ENCODE measurements at places on chromosomes 11 and 22.

- no peak for DNase-seq
Observed at GRCh38 chr11:36165621-36166397, 123.4 kb downstream of the COMMD9 start.

GRCh38 chr22:37486224-37486845 lies at the start of gene MFNG:
MFNG (minus strand) TSS chr22:37486384; CDS start chr22:37486177, 207 bp downstream.
- DNase-seq: no peak

DNA sequence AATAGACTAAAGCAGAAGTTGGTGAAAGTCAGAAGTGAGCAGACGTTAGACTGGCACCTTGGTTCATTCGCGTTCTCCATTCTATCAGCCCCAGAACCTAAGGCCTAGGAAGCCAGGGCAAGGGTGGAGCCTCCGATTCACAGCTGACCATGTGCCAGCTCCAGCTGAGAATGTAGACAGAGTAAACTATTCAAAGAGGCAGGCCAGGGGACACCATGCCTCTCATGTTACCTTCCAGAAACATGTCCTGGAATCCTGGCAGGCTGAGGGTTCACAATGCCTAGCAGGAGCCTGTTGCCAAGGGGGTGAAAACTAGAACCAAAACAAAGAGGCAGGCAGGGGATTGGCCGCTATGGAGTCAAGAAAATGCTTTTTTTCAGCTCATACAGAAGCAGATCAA lies 224.4 kb upstream of the POU2AF2 start:
- no peak for DNase-seq

- no peak for DNase-seq
Observed at GRCh38 chr22:26883393-26883792, 226.0 kb downstream of the MIAT start.

DNA sequence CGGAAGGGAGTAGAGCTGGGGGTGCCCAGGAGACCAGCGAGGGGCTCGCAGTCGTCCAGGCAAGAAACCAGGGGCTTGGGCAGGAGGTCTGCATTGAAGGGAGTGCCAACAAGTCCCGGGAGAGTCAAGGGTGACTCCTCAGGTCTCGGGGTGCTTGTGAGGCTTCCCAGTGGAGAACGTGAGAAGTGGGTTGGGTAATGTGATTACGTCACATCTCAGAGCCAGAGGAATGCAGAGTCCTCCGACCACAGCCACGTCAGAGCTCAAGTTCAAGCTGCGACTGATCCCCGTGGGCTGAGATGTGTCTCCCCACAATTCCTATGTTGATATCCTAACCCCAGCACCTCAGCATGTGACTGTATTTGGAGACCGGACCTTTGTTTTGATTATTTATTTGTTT lies 89.7 kb upstream of the SHANK2 start:
- DNase-seq: no peak

DNA sequence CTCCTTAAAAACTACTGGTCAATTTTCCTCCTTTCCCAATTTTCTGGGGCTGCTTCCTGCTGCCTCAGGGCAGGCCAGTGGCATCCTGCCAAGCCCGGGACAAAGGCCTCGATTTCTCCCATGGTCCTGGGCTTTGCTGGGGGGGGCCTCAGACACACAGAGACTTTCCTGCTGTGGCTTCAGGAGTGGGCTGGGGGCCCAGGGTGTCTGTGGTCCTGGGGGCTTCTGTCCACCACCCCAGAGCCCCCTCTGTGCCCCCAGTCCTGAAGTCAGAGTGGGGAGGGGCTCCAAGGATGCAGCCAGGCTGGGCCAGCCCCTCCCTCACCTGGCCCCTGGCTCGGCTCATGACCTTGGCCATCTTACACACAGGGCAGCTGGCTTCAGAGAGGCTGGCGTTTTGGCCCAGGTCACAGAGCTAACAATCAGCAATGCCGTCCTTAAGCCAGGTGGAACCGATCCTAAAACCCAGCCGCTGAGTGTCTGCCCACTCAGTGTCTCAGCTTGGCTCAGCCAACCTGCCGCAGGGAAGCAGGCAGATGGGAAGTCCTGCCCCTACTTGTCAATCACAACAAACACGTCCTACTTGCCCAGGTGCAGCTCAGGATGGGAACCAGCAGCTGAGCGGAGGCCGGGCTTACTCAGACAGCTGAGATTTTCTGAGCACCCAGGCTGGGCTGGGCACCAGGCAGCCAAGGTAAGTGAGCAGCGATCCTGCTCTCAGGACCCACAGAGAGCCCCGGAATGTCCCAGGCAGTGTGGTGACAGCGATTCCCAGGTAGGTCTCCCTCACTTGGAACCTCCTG lies 34.6 kb downstream of the OSBPL5 start:
- DNase-seq: no peak

GRCh38 chr11:130407978-130408377 lies 20.4 kb downstream of the ADAMTS8 start:
- no peak for DNase-seq

DNA sequence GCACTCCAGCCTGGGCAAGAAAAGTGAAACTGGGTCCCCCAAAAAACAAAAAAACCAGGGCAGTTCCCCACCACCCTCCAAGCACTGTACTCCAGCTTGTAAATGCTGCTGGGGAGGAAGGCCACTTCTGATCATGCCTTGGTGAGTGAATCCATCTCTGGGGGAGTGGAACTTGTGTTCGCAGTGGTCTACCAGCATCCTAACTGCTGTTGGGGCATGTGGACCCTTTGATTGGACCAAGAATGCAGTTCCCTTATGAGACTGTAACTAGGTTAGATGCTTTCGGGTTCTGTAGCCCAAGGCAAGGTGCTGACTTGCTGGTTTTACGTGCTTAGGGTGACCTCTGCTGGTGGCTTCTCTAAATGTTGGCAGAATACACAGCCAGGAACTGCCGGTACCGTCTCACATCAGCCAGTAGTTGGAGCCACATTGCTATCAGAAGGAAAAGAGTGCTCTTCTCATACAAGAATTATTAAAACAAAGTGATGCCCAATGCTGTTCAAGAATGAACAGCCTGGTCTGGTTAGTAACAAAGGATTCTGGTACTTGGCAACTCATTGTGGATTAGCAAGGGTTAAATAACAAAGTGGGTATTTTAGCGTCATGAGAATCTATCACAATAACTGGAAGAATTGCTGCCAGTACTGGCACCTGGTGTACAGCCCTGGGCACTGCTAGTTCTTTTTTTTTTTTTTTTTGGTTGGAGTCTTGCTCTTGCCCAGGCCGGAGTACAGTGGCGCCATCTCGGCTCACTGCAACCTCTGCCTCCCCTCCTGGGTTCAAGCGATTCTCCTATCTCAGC lies 13.0 kb downstream of the EIF1AD start:
- DNase-seq: peak; percentile 55

DNA sequence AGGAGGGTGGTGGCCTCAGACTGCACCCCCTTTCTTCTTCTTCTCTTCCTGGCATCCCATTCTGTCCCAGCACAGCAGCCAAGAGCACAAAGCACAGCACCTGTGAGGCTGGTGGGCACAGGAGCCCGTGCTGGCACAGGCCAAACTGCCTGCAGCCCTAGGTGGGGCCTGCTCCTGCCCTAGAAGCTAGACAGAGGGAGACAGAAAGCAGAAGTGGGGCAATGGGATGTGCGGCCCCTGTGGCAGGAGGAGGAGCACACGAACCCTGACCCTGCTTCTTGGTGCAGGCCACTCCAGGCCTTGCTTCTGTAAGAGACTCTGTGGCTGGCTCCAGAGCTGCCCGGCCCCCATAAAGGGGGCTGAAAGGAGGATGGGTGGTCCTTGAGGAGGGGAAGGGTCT lies 3.9 kb upstream of the PTS start:
- DNase-seq: no peak

DNA sequence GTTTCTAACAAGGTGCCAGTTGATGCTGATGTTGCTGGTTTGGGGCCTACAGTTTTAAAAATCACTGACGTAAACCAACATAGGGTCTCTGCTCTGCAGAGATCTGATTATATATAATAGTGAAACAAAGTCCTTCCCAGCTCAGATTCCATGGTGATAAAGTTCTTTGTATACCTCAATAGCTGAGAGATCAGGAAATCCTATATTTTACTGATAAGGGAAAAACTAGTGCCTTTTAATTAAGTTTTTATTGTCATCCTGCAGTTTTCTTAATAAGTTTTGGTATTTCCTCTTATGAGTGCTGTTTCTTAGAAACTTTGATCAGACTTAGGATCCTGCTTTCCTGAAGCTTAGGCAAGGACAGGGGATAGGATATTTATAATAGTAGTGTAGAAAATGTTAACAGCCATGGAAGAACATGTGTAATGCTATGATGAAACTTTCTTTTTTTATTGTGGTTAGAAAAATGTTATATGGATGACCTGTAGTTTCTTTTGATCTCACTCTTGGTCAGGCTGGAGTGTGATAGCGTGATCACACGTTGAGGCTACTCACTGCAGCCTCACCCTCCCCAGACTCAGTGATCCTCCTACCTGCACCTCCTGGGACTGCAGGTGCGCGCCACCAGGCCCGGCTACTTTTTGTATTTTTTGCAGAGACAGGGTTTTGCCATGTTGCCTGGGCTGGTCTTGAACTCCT lies 14.1 kb downstream of the CAPRIN1 start:
- no peak for DNase-seq

GRCh38 chr11:83779876-83780275 lies 493.7 kb upstream of the CCDC90B start:
- DNase-seq: no peak

DNA sequence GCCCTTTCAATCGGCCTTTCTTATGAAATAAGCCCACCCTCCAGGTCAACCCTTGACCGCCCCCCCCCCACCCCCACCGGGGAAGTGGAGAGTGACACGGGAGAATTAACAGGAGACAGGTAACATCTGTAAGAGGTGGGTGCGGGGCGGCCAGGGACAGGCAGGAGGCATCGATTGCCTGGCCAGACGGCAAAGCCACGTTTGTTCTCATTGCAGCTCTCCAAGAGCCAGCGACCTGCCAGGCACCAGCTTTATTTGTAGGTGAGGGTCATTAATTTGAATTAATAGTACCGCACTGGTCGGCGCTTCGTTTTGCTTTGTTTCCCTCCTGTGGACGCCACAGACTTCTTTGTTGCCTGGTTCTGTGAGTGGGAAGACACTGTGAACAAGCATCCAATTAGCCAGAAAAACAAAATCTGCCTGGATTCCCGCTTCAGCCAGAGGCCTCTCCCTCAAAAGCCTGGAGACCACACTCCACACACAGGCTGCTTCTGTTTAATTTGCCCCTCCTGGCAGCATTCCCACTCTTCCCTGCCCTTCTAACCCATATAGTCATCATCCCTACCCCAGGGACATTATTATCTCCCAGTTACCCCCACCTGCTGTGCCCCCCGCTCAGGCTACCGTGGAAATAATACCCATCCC lies 104.5 kb upstream of the OPCML start:
- no peak for DNase-seq

- no peak for DNase-seq
Observed at GRCh38 chr11:16891165-16891564, 123.0 kb downstream of the PLEKHA7 start.

GRCh38 chr22:45966320-45966894 lies 10.6 kb downstream of the WNT7B start:
- peak; percentile 52 for DNase-seq

- no peak for DNase-seq
Observed at GRCh38 chr22:28443526-28443876, 236.1 kb downstream of the TTC28 start.

- DNase-seq: no peak
Observed at GRCh38 chr11:29989174-29989970, 27.5 kb downstream of the KCNA4 start.

DNA sequence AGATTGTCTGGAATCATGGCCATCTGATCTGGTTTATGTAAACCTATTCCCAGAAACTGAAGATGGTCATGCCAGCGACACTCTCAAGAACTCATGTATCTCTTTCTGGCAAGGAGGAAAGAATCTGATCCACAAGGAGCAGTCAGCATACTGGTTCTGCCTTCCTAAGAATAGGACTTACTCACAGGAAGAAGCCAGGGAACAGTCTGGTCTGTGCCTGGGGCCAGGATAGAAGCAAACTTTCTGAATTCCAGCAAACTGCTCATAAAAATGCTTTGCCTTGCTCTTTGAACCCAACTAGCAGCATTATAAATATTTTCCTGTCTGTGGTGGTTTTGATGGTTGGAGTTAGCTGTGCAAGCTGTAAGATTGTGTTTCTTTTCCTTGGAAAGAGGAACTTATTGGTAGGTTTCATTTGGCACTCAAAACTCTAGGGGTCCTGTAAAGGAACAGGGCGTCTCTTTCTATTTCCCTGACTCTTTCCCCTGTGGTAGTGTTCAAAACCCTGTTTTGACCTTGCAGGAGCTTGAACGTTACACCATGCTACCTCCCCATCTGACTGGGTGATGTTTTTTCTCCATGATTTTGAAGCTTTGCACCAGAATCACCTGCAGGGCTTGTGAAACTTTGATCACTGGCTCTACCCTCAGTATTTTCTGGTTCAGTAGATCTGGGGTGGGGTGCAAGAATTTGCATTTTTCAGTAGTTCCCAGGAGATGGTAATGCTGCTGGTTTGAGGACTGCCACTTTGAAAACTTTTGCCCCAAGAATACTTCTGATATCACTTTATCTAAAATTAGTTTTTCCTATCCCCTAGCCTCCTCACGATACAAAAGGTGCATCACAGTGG lies 627.8 kb upstream of the ANO5 start:
- DNase-seq: no peak

GRCh38 chr22:18906896-18907295 lies 776 bp downstream of the DGCR6 start:
- no peak for DNase-seq

GRCh38 chr11:62922653-62923431 lies 1.7 kb upstream of the CHRM1 start:
- no peak for DNase-seq

DNA sequence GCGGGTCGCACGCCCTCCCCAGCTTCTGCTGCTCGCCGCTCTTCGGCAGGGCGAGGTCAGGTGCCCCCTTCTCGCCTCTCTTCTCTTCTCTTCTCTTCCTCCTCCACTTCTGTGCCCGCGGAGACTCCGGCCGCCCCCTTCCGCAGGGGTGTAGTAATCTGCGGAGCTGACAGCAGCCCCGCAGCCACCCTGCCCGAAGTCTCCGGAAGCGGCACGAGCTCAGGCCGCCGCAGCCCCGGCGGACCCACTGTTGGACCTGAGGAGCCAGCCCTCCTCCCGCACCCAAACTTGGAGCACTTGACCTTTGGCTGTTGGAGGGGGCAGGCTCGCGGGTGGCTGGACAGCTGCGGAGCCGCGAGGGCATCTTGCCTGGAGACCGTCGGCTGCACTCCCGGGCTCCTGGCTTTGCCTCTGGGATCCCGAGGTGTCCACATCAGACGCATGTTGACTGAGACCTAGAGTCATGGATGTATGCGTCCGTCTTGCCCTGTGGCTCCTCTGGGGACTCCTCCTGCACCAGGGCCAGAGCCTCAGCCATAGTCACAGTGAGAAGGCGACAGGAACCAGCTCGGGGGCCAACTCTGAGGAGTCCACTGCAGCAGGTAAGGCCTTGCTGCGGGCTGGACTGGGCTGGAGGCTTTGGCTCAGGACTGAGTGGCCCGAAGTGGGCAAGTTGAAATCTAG lies 486 bp downstream of the STIM1 start:
- no peak for DNase-seq

- no peak for DNase-seq
Observed at GRCh38 chr11:16225623-16226022, 130.7 kb downstream of the SOX6 start.

Measured in NCI-H524 treated with DMSO at 0.1 percent for 48 hours (cell line).